Activated T-cell treated with anti-CD3 and anti-CD28 coated beads, Interleukin-2, amount 50 U/mL, for 72 hours (primary cell): ENCODE measurements at places on chromosomes 4 and X. TPM values are rescaled to one million over a fixed set of nuclear protein-coding genes. Genes with fewer than 3 reads are reported as not detected.

- DNase-seq: no peak
Observed at GRCh38 chr4:98899277-98899676, 29.7 kb downstream of the EIF4E start.

The LGI2 gene
- not detected for total RNA-seq

The CTAG1A gene
- not detected for total RNA-seq

DNA sequence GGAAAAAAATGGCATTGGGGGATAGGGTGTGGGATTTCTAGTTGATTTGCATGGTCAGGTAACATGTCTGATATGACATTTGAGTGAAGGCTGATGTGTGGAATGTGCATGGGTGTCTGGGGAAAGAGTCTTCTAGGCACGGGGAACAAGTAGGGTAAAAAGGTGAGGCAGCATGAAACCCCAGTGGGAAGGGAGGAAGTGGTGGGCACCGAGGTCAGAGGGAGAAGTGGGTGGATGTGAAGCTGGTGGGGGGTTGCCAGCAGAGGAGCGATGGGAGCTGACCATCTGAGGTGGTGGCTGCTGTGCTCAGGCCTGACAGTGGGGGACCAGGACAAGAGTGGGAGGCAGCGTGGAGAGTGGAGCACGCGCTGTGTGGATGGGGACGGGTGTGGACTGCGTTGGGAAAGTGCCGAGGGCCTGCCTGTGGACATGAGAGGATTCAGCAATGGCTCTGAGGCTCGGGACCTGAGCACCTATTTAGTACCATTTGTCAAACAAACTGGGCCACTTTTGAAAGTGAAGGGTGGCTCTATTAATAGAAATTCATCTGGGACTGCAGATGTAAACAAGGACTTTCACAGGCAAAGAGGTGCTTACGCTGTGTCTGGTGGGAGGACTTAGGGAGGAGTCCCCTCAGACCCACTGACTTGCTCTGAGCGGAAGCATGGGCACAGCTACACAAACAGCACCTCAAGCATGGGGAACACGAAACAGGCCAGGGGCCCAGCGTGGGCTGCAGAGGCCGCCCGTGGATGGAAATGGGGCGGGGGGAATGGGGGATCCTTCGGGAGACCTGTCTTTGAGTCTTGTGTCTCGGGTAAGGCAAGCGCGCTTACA is 16.7 kb upstream of the S100P start:
- no peak for DNase-seq

The STOX2 gene
- total RNA-seq: not detected

GRCh38 chr4:870951-871350 is 45.0 kb upstream of the CPLX1 start:
- DNase-seq: no peak

DNA sequence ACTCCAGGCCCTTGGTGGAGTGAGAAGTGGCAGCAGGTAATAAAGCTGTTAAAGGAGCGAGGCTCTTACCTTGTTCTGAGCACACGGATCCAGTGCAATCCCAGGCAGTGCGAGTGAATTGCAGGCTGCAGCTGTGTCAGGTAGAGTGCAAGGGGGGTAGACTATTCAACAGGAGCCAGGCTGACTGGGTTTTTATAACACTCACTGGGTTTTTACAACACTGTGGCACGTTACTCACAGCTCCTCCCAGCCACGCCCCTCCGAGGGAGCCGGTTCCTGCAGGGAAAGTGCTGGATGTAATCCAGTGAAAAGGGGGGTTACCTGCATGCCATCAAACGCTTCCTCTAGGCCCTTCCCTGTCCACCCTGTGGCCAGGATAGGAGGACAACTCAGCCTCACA is 358 bp downstream of the FGFBP1 start:
- DNase-seq: no peak

- DNase-seq: no peak
Observed at GRCh38 chr4:88846206-88846790, 148.7 kb upstream of the NAP1L5 start.

- DNase-seq: no peak
Observed at GRCh38 chr4:78788007-78788889, 12.1 kb downstream of the BMP2K start.

The JCHAIN gene
- not detected for total RNA-seq

DNA sequence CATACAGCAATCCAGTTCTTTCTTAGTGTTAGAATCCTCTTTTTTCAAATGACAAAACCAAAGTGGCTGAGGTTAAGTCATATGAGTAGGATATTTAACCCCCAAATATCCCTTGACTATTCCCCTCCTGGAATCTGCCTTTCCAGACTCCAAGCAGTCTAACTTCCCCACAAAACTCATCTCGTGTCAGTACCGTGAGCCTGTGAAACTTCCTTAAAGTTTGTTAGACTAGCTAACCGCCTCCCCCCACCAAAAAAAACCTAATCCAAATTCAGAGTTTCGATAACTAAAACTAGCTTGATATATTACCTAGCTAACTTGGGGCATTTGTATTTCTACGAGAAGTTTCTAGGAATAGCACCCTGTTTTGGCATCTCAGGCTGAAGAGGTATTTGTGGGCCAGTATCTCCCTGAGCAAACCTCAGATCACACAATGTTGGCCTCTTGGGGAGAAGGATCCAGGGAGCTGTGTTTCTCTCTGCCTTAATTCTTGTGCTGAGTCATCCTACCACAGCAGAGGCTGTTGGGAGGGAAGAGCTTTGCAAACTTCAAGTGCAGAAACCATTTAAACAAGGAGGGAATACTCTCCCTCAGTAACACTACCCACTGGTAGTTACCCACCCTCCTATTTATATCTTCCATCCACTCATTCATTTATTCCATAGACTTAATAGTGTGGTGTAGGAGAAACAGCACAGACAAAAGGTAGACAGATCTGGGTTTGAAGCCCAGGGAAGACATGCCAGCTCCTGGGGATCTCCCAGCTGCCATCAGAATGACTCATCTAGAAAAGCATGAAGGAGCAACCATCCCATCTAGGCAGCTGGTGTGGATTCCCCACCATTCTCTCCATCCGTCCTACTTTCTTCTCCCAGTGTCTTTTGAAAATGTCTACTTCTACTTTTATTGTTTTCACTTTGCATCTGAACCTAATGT is 39.3 kb upstream of the TXK start:
- DNase-seq: no peak

- no peak for DNase-seq
Observed at GRCh38 chrX:46044486-46044885, 500.7 kb downstream of the ZNF674 start.

The CENPE gene
- 63.6 TPM for total RNA-seq

DNA sequence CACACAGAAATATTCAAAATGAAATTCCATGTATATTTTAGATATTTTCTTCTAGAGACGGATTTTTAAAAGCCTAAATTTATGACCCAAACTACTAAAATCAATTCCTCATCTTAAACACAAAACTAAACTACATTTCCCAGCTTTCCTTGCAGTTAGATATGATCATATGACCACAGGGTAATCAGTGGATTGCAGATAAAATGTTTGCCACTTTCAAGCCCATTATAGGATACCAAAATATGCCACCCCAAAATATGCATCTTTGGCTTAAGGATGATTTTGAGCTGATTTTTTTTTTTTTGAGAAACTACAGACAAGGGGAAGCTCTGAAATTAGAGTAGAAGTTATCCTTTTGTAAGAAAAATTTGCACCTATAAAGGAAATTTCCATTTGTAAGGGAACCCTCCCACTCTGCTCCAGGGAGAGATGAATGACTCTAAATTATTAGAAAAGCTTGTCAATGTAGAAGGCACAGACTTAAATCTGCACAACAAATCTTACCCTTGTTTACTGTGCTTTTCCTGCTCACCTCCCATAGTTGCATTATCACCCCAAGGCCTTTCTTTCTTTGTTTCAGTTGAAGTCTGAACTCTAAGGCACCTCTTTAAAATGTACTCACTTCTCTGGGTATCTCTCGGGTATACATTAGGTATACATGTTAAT is 503.0 kb downstream of the PDHA2 start:
- DNase-seq: no peak

GRCh38 chrX:44596277-44596676 is 53.6 kb upstream of the FUNDC1 start:
- DNase-seq: no peak

DNA sequence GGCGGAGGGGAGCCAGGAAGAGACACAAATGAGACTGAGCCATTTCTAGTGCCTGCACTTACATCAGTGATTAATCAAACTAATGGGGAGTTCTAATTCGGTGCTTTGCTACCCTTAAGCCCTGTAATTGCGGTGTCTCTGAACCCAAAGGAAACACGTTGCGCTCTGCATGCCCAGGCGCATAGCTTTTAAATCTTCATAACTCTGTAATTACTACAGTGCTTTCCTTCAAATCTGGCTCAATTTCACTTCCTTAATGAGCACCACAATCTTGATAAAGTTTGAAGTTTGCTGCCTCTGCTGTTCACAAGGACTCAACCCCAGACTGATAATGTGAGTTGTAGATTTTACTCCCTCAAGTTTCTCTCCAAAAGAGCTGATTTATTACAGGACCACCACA is 5.7 kb upstream of the NHS start:
- DNase-seq: no peak

DNA sequence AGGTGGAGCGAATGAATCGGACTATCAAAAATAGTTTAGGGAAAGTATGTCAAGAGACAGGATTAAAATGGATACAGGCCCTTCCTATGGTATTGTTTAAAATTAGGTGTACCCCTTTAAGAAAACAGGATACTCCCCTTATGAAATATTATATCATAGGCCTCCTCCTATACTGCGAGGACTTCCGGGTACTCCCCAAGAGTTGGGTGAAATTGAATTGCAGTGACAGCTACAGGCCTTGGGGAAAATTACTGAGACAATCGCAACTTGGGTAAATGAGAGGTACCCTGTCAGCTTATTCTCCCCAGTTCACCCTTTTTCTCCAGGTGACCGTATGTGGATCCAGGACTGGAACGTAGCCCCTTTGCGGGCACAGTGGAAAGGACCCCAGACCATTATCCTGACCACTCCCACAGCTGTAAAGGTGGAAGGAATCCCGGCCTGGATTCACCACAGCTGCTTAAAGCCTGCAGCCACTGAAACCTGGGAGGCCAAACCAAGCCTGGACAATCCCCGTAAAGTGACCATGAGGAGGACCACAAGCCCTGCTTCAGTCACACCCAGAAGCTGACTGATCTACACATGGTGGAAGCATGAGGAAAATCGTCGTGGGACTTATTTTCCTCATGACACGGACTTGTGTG is 1138.1 kb downstream of the ARAP2 start:
- DNase-seq: no peak

DNA sequence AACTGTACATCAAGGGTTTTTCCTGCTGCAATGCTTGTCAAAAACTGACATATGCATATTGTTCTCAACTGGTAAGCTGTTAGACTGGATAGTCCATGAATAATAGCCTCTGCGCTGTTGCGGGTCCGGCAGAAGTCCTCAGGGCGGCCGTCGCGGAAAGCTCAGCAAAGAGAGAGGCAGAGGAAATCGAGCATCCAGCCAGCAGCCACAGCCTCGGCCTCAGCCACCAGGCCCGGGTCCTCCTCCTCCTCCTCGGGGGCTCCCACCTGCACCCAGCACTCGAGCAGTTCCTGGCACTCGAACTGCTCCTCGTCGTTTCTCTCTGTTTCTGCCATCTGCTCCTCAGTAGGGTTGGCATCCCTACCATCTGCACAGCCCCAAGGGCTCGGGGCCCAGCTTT is 53.7 kb downstream of the UPRT start:
- no peak for DNase-seq

The RBM47 gene
- total RNA-seq: 10.9 TPM

DNA sequence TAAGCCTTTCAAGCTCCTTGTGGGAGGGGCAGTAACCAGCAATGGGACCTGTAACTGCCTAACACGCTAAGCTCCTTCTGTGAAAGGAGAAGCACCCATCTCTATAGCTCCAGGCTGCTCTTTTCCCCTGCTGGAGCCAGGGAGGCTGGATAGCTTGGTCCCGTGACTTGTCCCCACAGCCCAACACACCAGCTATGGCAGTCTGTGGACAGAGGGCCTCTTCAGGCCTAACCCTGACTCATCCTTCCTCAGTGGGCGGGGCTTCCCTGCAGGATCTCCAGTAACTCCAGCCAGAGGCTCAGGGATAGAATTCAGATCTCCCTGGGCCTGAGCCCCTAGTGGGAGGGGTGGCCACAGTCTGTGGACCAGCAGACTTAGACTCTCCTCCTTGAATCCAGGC is 1290.1 kb downstream of the PCDH7 start:
- no peak for DNase-seq

DNA sequence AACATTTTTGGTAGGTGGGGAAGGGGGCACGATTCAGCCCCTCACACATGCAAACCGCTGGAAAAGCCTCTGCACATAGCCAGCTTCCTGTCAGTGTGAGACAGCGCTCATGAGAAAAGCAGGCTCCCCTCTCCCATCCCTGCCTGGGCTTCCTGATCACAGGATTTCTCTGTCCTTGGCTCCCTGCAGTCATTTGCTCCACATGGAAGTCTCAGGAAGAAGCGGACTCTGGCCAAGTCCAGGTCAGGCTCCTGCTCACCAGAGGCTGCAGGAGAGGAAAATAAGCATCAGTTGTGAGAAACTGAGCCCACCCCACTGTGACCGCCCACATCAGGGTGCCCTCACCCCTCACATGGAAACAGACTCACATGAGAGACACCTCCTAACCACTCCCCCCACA is 664.3 kb upstream of the TENM3 start:
- DNase-seq: no peak

DNA sequence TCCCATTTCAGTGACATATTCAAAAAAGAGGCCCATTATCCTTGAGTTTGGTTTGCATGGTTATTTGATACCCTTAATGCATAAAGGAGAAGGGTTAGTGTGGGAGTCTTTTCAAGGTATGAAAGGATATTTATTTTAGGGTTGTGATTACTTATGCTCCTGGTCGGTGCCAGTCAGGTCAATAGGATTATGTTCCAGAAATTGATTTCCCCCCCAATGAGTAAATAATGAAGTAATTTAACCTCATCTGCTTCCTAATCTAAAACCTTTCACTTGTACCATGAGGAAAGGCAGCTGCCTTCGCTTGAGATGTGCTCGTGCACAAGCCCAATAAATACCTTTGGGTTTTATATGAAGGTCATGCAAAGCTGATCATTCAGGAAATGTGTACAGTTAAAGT is 55.0 kb upstream of the NR0B1 start:
- DNase-seq: no peak

DNA sequence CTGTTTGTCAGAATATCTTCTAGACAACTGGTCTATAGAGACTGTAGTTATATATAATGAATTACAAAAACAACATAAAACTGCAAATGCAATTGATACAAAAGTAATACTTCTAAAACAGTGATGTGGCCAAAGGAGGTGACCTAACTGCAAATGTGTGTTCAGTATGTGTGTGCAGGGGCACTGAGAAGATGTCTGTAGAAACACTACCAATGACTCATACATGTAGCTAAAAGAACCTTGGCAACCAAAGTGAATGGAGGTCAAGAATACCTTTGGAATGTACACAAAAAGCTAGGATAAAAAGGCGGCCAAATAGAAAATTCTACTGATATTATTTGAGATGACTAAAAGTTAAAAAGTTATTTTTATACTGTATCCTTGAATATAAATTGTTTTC is 261.8 kb downstream of the CAMK2D start:
- no peak for DNase-seq

DNA sequence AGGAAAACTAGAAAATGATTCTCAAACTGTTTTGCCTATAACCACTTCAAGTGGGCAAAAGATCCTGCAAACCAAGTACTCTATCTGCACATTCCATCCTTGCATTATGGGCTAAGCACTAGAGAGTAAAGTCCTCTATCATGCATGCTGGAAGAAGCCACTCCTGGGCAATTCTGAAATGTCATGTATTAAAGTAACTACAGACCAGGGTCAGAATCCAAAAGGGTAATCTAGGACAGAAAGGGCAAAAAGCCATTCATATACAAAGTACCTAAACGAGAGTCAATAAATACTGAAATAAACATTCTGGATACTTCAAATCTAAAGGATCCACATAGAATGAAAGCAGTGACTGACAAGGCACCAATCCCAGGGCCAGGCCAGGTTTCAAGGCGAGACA is 1.0 kb downstream of the SNX12 start:
- no peak for DNase-seq

- DNase-seq: no peak
Observed at GRCh38 chr4:184955636-184956035, 62.7 kb upstream of the HELT start.
